ENCODE measurements at places on chromosomes 6 and 20.
A peak's percentile ranks its signal among the peaks of the same experiment; 100 is the strongest.

- no peak for DNase-seq
Measured at GRCh38 chr6:128206610-128207426, 306.0 kb upstream of the THEMIS start.

- no peak for DNase-seq
Measured at GRCh38 chr6:157272866-157273755, 50.2 kb downstream of the TMEM242 start.

GRCh38 chr6:108874470-108875160 lies 26.4 kb downstream of the ARMC2 start:
- no peak for DNase-seq

GRCh38 chr6:127463056-127463455 lies 3.9 kb upstream of the KIAA0408 start:
- DNase-seq: no peak

DNA sequence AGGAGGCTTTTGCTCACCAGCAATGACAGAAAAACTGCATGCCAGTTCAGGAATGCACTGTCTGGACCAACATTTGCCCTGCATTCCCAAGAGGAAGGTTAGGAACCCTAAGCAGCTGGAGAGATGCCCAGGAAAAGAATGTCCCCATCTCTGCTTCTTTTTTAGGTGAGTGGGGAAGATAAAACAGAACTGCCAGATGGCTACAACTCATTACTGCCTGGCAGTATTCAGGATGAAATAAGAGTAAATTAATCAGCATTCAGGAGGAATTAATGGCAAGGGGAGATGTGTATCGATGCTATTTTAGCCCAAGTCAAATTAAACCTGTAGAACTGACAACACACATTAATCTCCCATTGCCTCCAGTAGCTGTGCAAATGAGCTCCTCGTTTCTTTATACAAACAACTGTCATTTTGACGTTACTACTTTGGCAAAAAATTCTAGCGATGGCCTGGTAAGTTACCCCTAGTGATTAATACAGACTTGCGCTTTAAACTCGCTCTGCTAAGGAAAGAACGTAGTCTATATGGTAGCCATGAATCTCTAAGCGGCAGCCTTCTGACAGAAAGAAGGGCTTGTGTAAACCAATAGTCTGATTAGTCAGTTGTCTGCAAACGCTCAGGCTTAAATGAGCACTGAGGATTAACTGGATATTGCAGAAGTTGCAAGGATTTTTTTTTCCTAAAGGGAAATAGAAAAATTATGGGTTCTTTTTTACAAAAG lies 16.7 kb upstream of the SMLR1 start:
- DNase-seq: no peak

GRCh38 chr6:21396313-21396712 lies 197.2 kb upstream of the SOX4 start:
- DNase-seq: no peak

DNA sequence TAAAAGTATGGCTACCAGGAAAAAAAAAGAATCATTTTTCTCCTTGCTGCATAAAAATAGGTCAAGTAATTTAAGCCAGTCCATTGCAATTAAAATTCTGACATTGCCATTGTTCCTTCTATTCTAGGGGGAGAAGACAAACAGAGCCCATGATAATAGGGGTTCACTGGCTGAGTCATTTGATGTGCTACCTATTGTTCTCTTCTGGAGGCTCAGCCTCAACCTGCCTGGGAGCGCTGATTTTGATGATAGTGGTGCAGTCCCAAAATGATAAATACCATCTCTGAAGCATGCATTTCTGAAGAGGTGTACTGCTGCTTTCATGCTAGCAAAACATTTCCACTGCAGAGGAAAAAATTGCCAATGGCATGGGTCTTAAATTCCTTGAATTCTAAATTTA lies 5.8 kb downstream of the CITED2 start:
- no peak for DNase-seq

- no peak for DNase-seq
Measured at GRCh38 chr6:963456-963855, 270.5 kb upstream of the EXOC2 start.

GRCh38 chr6:150606647-150607328 lies 7.1 kb downstream of the PLEKHG1 start:
- no peak for DNase-seq

DNA sequence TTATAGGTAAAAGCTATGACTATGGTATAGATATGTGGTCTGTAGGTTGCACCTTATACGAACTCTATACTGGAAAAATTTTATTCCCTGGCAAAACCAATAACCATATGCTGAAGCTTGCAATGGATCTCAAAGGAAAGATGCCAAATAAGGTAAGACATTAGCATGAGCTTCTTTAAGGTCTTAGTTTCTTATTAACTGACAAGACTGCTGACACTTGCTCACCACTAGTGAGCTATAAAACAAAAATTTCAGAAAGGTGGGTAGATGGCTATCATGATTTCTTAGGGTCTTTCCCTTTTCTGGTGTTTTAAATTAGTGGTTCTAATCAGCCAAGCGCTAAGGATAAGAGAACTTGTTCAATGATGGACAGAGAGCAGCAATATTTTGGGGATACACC lies 21.9 kb downstream of the FAM217A start:
- DNase-seq: no peak

DNA sequence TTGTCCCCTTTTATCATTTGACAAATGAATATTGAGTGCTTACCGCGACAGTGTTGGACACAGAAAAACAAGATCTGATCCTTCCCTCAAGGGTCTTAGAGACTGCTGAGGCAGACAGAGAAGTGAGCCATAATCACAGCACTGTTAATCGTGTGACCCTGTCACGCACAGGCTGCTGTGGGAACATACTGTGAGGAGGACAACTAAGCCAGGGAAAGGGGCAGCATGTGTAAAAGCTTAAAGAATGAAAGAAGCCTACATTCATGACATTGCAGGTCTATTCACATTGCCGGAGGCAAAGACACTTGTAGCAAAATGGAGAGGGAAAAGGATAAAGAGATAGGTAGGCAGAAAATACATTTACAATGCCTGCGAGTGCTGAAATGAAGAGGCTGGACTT lies 32.7 kb downstream of the TRDN start:
- DNase-seq: no peak

- no peak for DNase-seq
Measured at GRCh38 chr6:41653691-41654090, 15.4 kb downstream of the MDFI start.

GRCh38 chr6:106339334-106340029 lies 13.9 kb upstream of the ATG5 start:
- peak; percentile 60 for DNase-seq

DNA sequence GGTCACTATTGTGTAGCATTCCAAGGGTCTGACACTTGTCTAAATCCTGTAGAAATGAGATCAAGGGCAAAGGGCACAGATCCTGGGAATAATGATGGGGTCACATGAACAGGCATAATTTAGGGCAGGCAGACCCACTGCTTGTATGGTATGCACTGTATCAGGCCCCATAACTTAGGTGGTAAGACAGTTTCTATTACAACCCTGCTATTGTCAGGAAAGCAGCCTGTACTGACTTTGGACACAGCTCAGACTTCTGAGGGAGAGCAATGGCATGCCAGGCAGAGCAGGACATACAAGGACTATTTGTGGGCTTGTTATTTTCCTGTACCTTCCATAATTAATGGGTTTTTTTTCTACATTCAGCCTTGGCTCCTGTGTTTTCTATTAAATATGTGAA lies 286.8 kb downstream of the PKHD1 start:
- no peak for DNase-seq

DNA sequence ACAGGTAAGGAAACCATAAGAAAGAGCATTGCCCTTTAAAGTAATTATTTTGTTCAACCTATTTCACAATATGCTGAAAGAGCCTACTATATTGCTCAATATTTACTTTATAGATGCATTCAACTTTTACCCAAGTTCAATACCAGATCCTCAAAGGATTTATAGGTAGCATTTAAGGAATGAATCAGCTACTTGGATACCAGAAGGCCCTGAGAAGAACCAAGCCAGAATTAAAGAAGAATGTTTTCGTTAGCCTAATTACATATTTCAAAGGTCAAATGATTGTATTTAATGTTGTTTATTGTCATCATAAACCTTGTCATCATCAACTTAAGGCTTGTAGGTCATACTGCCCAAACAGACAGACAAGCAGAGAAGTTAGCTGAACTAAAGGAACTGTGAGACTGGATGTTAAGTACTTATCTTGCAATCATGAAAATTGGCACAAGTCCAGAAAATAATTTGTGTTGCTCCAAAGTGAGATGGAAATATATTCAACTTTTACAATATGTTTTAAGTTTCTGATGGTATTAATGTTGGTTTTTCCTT lies 636.7 kb downstream of the RFPL4B start:
- peak; percentile 2 for DNase-seq

DNA sequence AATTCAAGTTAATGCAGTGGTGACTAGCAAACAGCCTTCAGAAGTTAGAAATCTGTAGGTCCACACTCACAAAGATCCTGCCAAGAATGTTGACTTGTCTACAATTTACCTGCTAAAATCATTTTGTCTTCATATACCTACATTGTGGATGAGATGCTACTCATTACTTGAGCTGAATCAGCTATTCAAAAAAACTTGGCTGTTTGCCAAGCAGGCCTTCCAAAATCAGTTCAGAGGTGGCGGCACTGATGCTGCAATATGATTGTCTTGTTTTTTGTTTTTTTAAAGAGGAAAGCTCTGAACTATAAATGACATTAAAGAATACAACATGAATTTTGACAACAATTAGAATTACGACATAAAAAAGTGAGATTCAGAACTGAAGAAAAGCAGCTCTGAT lies 354.7 kb upstream of the KHDRBS2 start:
- no peak for DNase-seq

- no peak for DNase-seq
Measured at GRCh38 chr20:12949429-12949980, 59.3 kb upstream of the SPTLC3 start.

- DNase-seq: no peak
Measured at GRCh38 chr20:10504608-10504993, 69.5 kb downstream of the SLX4IP start.

GRCh38 chr6:167330750-167331149 lies 5.9 kb downstream of the TTLL2 start:
- no peak for DNase-seq

GRCh38 chr20:34201531-34201930 lies 39.7 kb upstream of the ASIP start:
- no peak for DNase-seq

- no peak for DNase-seq
Measured at GRCh38 chr6:40163924-40164323, 229.7 kb upstream of the MOCS1 start.

GRCh38 chr20:25033265-25033923 lies 24.5 kb downstream of the ACSS1 start:
- no peak for DNase-seq

DNA sequence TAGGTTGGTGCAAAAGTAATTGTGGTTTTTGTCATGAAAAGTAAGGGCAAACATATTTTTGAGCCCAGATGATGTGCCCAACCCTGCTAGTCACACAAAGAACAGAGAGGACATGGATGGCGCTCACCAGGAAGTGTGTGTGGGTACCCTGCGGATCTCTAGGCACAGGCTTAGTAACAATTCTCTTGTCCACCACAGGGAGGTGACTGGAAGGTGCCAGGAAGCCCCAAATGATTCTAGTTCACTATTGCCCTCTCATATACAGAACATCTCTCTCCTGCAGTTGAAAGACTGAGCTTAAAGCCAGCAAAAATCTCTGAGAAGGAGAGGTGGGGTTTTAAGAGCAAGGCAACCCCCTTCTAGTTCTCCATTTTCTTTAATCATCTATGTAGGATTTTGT lies 272.1 kb upstream of the TAB2 start:
- DNase-seq: no peak

DNA sequence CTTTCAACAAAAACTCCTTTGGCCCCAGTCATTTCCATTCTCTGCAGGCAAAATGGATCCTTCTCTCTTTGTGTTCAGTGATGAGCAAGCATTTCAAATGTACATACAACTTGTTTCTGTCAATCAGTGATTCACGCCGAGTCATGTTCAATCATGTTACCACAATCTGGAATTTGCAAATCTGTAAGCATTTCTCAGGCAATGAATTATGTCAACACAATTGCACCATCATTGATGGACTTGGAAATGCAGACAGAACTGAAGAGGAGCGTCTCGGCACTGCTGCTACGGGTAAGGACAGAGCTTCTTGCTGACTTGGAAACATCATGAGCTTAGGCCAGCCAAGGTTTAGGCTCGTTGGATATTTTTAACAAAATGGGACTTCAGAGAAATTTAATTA lies 132.8 kb upstream of the AGPAT4 start:
- no peak for DNase-seq

- DNase-seq: peak; percentile 17
Measured at GRCh38 chr6:19301980-19302379, 535.2 kb upstream of the ID4 start.

DNA sequence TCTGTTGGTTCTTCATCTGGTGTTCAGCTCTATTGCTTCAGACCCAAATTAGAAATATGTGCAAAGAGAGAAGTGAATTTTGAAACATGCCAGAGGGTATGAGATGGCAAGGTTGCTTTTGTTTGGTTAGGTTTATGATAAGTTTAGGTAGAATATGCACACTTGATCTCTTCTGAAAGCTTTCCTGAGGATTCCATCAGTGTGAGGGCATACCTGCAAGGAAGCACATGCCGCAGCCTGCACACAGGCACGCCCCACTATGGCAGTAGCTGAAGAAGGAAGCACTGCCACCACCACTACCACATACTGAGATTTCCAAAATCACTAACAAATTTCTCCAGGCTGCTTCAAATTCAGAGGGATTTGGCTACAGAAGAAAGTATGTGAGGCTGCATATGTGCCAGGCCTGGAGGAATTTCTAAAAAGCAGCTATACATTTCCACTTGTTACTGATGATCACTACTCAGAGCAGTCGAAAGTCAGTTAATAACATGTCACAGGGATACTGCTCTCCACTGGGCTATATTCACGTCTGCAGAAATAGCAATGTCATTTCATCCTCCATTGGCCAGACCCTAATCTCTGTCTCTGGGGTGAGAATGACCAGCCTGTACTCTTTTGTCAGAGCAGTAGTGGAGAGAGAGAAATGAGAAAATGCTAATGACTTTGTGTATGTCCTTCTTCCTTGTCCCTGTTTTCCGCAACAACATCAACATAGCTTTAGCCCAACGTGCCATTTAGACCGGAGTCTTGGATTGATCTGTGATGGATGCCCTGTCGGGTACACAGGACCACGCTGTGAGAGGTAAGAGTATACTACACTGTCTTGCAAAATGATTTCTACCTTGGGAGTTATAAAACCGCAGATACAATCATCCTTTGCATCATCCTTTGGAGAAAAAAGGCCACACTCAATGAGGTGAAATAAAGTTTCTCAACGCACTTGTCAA lies 396.7 kb downstream of the LAMA2 start:
- DNase-seq: no peak

- DNase-seq: no peak
Measured at GRCh38 chr6:62971976-62972658, 239.2 kb upstream of the FKBP1C start.

- DNase-seq: no peak
Measured at GRCh38 chr6:145313041-145313855, 422.1 kb downstream of the EPM2A start.

GRCh38 chr6:6604566-6604965 lies 16.0 kb downstream of the LY86 start:
- no peak for DNase-seq

- DNase-seq: no peak
Measured at GRCh38 chr6:135850882-135851281, 619 bp upstream of the PDE7B start.

- DNase-seq: no peak
Measured at GRCh38 chr20:10430704-10431103, 3.3 kb downstream of the MKKS start.
